Hindlimb muscle (tissue), 1 donor: ENCODE measurements at places on chromosomes 7 and 10. TPM values are rescaled to one million over a fixed set of nuclear protein-coding genes. Genes with fewer than 3 reads are reported as not detected.

ATP6V1F gene
- polyA plus RNA-seq, result 121 TPM

FGFBP3 gene
- 1.9 TPM for polyA plus RNA-seq

PTF1A gene
- polyA plus RNA-seq, result not detected

ITPRID1 gene
- polyA plus RNA-seq, result 0.61 TPM

MAT1A gene
- polyA plus RNA-seq, result not detected

LIPK gene
- polyA plus RNA-seq, result not detected

PPP1R3C gene
- 134 TPM for polyA plus RNA-seq
